ENCODE measurements at places on chromosomes 11 and 22. TPM values are rescaled to one million over a fixed set of nuclear protein-coding genes. Genes with fewer than 3 reads are reported as not detected.

The CFAP300 gene
- total RNA-seq, result not detected

The PKDREJ gene
- 0.32 TPM for total RNA-seq

DNA sequence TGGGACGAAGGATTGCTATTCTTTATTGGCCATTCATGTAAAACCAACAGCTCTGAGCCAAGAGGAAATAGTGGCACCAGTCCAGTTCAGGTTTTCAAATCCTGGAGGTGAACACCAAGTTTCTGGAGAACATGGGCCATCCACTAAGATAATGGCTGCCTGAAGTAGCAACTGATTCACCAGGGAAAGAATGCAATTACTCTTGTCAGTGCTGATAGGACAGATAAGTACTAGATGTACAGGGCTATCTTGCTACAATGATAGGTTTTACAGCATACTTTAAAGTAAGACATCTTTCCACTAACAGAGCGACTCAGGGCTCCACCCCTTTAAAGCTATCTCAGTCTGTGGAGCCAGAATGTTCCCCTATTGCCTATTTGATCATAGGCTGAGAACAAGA, 36.8 kb upstream of the APOA1 start:
- no peak for DNase-seq
- no peaks in the 10 kb centered on the region for H3K27me3 ChIP-seq
- no peaks in the 10 kb centered on the region for H3K4me1 ChIP-seq
- H3K27ac ChIP-seq, result no peak overlapping the region
- H3K36me3 ChIP-seq, result peaks cover 3% of the 10 kb centered on the region
- H3K4me3 ChIP-seq, result no peak overlapping the region

- H3K4me3 ChIP-seq, result no peak overlapping the region
- H3K27ac ChIP-seq, result no peak overlapping the region
- DNase-seq, result no peak
- no peaks in the 10 kb centered on the region for H3K27me3 ChIP-seq
- H3K36me3 ChIP-seq, result no peaks in the 10 kb centered on the region
- no peaks in the 10 kb centered on the region for H3K4me1 ChIP-seq
These were observed 678.6 kb upstream of the ANO5 start for GRCh38 chr11:21514316-21514715.

DNA sequence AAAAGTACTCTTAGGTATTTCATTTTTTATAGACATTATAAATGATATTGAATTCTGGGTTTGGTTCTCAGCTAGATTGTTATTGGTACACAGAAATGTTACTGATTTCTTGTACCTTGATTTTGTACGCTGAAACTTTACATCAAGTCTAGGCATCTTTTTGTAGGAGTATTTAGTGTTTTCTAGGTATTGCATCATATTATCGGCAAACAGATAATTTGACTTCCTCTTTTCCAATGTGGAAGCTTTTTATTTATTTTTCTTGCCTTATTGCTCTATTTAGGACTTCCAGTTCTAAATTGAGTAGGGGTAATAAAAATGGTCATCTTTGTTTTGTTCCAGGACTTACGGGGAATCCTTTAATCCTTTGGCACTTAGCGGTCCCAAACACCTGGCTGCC, 676.6 kb upstream of the CCDC179 start:
- no peak for DNase-seq
- no peaks in the 10 kb centered on the region for H3K36me3 ChIP-seq
- H3K27me3 ChIP-seq, result no peaks in the 10 kb centered on the region
- no peaks in the 10 kb centered on the region for H3K4me1 ChIP-seq

The GRAP2 gene
- 2.1 TPM for total RNA-seq

- H3K4me3 ChIP-seq, result no peak overlapping the region
- no peak overlapping the region for H3K27ac ChIP-seq
- no peaks in the 10 kb centered on the region for H3K36me3 ChIP-seq
- no peaks in the 10 kb centered on the region for H3K27me3 ChIP-seq
- H3K4me1 ChIP-seq, result peaks cover 8% of the 10 kb centered on the region
- no peak for DNase-seq
These were observed 5.5 kb downstream of the C11orf24 start for GRCh38 chr11:68266121-68266891.

DNA sequence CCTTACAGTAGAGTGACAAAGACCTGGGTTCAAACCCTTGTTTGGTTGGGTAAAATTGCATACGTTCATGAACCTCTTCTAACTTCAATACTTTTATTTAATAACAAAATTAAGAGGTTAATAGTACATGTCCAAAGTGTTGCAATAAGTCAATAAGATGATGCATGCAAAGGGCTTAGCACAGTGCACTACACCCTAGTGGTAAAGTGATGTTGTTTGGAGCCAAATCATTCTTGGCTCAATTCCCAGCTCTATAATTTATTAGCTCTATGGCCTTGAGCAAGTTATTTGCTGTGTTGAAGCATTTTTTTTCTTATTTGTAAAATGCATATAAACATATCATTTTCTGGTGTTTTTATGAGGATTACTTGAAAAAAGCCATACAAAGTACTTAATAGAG, 945.3 kb downstream of the LRRC4C start:
- H3K27ac ChIP-seq, result no peak overlapping the region
- no peak overlapping the region for H3K4me3 ChIP-seq
- no peaks in the 10 kb centered on the region for H3K36me3 ChIP-seq
- no peaks in the 10 kb centered on the region for H3K4me1 ChIP-seq
- no peaks in the 10 kb centered on the region for H3K27me3 ChIP-seq
- DNase-seq, result no peak

DNA sequence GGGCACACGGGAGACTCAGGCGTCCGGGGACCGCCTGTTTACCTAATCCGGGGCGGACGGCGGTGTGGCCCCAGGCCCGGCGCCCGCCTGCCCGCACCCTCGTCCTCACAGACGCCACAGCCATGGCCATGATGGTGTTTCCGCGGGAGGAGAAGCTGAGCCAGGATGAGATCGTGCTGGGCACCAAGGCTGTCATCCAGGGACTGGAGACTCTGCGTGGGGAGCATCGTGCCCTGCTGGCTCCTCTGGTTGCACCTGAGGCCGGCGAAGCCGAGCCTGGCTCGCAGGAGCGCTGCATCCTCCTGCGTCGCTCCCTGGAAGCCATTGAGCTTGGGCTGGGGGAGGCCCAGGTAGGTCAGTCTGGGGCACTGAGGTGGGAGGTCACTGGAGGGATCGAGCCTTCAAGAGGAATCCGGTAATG, 10.0 kb upstream of the RAB1B start:
- no peak for DNase-seq
- no peaks in the 10 kb centered on the region for H3K27me3 ChIP-seq
- H3K27ac ChIP-seq, result peak overlapping the region; percentile 84
- no peaks in the 10 kb centered on the region for H3K36me3 ChIP-seq
